NCI-H526 (cell line): ENCODE measurements at places on chromosomes 12 and 14.

- no peak for DNase-seq
Observed at GRCh38 chr14:92653162-92653651, 95.2 kb downstream of the LGMN start.

DNA sequence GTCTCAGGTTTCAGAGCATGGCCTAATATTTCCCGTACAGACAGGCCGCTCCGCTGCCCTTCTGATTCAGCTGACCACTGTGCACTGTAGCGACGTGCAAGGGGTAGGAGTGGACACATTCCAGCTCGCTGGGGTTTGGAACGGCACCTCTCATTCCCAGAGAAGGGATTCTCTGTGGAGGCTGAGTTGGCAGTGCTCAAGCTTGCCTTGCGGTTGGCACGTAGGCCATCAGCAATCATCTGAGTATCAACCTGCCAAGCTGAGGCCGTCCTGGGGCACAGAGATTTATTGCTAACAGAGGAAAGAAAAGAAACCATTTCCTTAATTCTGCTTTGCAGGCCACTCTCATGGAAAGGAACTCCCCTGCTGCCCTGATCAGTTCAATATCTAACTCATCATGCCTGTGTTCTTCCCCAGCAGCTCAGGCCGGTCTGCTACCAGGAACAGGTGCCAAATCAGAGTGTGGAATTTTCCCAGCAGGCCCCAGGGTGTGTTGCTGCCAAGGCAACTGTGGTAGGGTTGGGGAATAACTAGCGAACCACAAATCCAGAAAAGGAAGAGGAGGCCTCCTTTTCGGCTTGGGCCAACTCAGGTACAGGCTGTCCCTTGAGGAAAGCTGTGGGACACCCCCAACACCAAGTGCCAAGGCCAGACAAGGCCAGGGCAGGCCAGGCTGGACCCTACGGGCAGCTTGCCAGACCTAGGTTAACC, 92.5 kb downstream of the SSPN start:
- no peak for DNase-seq

DNA sequence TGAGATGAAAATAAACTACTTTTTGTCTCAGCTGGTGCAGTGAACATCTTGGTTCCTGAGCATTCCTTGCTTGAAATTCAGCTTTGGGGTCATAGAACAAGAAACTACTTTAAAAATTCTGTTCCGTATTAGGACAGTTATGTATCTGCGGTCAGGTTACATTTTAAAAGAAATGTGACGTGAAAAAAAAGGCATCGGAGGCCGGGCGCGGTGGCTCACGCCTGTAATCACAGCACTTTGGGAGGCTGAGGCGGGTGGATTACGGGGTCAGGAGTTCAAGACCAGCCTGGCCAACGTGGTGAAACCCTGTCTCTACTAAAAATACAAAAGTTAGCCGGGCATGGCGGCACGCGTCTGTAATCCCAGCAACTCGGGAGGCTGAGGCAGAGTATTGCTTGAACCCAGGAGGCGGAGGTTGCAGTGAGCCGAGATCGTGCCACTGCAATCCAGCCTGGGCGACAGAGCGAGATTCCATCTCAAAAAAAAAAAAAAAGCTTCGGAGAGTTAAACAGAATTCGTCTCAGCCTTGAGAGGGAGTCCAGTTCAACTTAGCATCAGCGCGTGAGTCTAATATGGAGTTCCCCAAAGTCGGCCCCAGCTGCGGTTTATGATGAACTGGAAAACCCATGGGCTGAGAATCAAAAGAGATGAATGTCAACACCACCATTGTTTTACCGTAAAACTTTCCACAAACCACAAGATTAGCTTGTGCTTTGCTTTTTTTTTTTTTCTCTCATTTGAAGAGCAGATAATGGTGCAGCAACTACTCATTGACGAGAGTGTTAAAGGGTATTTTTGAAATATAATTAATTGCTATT, 2.1 kb upstream of the SLC2A13 start:
- no peak for DNase-seq

- DNase-seq: no peak
Observed at GRCh38 chr12:91126516-91126915, 15.2 kb upstream of the LUM start.

DNA sequence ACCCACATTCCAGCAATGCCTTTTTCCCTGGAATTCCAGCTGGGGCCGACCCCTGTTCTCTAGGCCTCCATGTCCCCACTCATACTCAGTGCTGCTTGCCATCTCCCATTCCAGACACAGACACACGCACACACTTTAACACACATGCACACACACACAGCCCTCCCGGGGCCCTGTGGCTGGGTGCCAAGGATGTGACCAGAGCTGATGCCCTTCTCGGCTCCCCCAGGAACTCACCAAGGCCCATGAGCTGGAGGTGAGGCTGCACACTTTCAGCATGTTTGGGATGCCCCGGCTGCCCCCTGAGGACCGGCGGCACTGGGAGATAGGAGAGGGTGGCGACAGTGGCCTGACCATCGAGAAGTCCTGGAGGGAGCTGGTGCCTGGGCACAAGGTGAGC, 4.3 kb downstream of the PLEKHG6 start:
- no peak for DNase-seq

GRCh38 chr12:97520106-97520505, 57.5 kb downstream of the RMST start:
- no peak for DNase-seq
